KBM-7 (cell line): ENCODE measurements at places on chromosomes 4 and X.
A peak's percentile ranks its signal among the peaks of the same experiment; 100 is the strongest.

GRCh38 chrX:108740299-108740774, 4.0 kb upstream of the IRS4 start:
- no peak for DNase-seq

- DNase-seq: no peak
These were observed 91.1 kb downstream of the LDB2 start for GRCh38 chr4:16807355-16807754.

DNA sequence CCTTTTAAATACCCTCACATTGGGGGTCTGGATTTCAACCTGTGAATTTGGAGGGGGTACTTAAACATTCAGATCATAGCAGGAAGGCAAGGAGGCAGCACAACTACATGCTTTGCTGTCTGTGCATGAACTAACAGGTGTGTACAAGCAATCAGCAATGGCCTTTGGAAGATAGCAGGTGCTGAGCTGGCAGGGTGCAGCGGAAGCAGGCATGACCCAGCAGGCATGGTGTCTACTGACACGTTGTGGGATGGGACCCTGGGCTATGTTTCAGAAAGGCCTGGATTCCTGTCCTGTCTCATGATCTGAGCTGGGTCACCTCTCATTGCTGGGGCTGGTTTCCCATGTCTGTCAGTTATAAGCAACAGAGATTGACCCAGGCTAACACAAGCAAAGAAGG, 13.9 kb downstream of the PPP2R2C start:
- no peak for DNase-seq

GRCh38 chr4:36024901-36025660, 219.2 kb downstream of the ARAP2 start:
- no peak for DNase-seq

- DNase-seq: no peak
These were observed 54.3 kb downstream of the CCDC149 start for GRCh38 chr4:24858550-24858949.

GRCh38 chr4:15161439-15161838, 159.2 kb downstream of the CPEB2 start:
- DNase-seq: no peak

DNA sequence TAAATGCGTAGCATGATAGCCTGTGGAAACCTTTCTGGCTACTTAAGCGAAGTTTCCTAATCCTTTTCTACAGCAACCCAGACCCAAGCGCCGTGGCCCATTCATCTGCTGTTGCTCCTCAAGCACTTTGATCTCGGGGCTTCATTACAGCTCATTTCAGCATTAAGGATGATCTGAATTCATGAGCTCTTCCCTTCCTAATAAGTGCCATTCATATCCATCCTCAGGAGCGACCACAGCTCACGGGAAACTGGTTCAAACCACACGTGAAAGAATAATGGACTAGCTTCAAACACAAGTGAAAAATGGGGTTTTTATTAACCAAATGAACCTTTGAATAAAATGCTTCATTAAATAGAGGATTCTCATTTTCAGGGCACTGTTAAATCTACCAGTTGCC, 202.6 kb upstream of the LEF1 start:
- no peak for DNase-seq

DNA sequence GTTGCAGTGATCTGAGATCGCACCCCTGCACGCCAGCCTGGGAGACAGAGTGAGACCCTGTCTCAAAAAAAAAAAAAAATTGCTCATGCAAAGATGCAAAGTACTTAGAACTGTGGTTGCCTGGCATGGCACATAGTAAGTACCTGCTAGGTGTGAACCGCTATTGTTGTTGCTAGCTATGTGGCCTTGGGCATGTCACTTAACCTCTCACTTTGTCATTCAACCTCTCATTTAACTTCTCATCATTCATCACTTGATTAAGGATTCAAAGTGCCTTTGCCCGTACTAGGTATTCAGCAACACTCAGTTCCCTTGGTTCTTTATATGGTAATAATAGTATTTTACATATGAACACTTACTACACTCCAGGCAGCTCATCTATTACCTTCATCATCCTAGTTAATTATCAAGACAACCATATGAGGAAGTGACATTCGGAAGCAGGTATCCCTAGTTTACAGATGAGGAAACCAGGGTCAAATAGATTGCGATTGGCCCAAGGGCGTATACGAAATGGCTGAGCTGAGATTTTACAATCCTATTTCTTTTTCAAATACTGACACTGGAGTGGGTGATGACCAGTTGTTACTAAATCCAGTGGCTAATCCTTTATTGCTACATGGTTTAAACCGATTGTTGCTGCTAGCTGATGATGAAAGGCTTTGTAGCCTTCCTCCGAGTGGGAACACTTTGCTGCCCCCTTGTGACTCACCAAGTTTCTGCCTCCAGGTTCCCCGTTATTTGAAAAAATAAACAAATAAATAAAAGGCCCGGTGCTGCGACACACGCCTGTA, 28.8 kb upstream of the SOWAHD start:
- DNase-seq: peak; percentile 89

DNA sequence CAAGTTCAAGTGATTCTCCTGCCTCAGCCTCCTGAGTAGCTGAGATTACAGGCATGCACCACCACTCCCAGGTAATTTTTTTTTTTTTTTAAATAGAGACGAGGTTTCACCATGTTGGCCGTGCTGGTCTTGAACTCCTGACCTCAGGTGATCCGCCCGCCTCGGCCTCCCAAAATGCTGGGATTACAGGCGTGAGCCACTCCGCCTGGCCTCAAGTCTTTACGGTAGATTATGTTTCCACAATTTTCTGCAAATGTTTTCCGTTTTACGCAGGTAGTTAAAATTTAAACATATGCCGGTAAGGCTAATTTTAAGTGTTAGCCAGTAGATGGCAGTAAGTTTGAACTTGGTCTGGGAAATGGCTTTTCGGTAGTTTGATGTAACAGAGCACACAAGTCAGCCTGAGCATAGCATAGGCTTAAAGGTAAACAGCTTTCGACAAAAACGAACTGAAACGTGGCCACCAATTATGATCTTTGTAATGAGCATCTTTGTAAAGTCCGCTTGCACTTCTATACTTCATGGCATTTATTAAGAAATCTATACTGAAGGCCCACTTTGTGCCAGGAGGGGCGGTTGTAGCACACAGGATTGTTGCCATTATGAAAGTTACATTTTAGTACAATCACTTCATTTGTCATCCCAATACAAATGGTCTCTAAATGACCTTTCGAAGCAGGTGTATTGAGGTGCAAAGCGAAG, 31.1 kb downstream of the CCKAR start:
- DNase-seq: peak; percentile 46

- no peak for DNase-seq
These were observed 95.8 kb upstream of the NAP1L5 start for GRCh38 chr4:88793475-88793874.
